ENCODE measurements at places on chromosomes 1 and 21.

GRCh38 chr1:173663159-173663558 is 6.5 kb downstream of the ANKRD45 start:
- DNase-seq = no peak

- DNase-seq = no peak
Observed at GRCh38 chr21:29737186-29737585, 202.6 kb downstream of the GRIK1 start.

GRCh38 chr1:229714964-229715603 is 89.0 kb downstream of the URB2 start:
- peak; percentile 31 for DNase-seq

DNA sequence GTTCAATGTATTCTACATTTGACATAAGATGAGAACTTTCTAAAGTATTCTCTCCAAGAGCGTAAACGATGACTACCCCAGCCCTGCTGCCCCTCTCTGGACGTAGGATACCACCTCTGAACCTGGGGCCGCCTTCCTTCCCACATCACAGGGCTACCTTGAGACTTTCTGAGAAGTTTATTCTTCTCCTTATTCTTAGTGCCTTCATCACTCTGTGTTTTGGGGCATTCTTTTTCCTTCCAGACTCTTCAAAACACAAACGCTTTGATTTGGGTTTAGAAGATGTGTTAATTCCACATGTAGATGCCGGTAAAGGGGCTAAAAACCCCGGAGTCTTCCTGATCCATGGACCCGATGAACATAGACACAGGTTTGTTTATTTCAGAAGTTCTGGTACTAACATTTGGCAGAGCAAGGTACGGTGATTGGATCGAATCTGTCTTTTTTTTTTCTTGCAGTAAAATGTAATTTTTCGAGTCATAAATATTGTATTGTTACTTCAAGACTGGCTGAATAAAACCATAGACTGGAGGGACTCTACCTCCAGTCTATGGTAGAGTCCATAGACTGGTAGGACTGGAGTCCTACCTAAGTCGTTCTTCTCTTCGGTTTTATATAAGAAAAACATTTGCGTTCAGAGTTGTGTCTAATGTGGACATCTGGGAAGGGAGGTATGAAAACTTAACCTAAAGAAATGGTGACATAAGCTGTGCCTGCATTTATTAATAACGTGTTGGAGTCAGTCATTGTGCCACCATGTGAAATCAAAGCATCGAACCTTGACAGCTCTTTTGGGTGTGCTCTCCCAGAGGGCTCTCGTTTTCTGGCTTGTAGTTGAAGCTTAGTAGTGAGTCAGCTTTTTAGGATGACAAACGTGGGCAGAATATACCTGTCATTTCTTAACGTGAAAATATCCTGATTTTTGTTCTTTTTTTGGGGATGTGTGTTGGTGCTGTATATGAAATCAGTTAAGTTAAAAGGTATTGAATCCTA is 1.2 kb downstream of the MAN1A2 start:
- DNase-seq = no peak

DNA sequence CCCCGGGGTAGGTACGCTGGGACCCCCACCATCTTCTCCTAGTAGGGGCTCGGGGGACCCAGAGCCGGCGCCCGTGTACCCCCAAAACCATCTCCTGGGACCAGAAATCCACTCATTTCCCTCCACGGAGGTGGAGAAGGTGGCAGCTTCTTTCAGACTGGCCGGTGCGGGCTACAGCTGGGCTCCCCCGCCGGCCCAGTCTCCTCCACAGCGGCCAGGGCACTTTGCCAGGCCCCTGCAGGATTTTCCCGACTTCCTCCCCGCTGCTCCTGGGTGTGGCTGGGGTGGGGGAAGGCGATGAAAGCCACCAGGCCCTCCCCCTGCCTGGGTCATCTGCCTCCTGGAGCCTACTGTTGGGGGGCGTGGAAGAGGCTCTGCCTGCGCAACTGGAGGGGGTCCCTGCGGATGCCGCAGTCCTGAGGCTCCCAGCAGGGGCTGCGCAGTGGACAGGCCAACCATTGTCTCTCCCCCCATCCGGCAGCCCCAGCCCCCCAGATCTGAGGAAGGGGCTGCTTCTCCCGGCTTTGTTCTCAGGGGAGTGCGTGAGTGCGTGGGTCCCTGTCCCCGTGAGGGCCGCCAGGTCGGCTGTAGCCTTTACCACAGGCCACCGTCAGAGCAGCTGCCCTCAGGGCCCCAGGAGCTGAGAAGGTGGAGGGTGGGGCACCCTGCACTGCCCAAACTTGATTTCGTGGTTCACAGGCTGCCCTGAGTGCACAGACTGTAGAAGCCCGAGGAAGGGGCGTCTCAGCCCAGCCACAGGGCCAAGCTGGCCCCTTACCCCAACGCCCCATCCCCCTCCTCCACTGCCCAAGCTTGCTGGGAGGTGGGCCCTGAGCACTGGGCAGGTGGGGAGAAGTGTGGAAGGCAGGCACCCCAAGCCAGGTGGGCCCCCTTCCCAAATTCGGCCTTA is 1.3 kb downstream of the AGRN start:
- DNase-seq = no peak

- no peak for DNase-seq
Observed at GRCh38 chr1:245084551-245084950, 70.2 kb upstream of the KIF26B start.

- DNase-seq = no peak
Observed at GRCh38 chr1:235736263-235736662, 86.7 kb upstream of the GNG4 start.

- DNase-seq = no peak
Observed at GRCh38 chr1:117173691-117174090, 37.0 kb downstream of the VTCN1 start.

GRCh38 chr1:43279161-43279560 is 6.2 kb downstream of the C1orf210 start:
- DNase-seq = no peak

GRCh38 chr1:194117582-194117981 is 931.2 kb upstream of the B3GALT2 start:
- no peak for DNase-seq

DNA sequence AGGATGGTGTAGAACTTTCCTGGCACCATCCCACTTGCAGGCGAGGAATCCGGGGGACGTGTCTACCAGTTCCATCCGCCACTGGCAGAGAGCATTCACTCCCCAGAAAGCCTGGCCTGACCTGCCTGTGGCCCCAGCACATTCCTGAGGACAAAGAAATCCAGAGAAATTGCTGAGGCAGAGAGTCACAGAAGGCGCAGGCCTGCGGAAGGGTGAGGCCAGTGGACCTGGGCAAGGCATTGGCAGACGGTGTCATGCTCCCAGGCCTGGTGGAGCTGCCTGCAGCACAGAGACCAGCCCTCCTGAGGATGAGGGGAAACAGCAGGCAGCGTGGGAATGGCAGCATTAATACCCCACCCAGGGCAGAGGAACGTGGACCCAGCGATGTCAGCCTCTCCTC is 81.2 kb upstream of the F3 start:
- DNase-seq = no peak

GRCh38 chr1:3333903-3334302 is 120.6 kb upstream of the ARHGEF16 start:
- DNase-seq = no peak

DNA sequence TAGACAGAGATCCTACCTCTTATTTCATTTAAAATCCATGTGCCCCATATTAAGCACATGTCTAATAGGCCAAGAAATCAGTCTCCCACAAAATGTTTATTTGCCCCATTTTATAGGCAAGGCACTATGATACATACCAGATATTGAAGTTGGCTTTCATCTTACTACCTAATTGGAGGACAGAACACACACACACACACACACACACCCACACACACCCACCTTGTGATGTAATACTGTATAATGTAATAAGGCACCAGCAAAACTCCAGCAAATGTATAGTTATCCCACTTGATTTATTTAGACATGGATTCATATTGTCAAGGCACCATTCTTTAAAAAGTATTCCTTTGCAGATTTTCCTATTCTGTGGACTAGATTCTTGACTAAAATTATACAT is 56.8 kb downstream of the ATP6V1G3 start:
- no peak for DNase-seq

DNA sequence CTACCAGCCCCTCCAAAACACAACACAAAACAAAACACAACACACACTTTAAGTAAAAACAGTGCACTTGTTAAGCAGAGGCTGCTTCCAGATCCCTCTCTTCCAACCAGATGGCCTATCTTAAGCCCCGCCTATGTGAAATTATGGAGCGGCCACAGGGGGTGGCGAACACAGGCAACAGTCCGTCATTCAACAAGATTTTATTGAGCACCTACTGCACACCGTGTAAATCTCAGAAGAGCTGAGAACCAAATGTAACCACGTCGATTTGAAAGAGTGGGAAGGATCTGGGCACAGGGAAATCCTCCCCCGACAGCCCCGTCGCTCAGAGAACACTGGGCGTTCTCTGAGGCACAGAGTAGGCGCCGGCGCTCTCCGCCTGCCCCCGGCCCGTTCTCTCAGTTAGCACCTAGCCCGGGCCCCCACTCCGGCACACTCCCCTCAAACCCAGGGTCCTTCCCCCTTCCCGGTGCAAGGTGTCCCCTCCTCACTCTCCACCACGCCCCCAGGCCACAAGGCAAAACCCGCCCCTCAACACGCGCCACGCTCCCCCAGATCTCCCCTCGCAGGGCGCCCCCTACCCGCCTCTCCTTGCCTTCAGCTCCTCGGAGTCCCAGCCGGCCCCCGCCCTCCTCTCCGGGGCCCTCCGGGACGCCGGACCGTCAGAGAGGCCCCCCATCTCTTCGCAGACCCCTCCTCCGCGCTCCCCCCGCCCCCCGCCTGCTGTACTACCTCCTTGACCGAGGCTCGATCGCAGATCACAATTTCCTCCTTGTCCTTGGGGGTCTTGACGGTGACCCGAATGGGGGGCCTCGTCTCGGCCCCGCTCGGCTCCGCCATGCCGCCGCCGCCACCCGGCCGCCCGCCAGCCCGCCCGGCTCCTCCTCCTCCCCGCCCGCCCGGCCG is 483 bp downstream of the UBQLN4 start:
- peak; percentile 63 for DNase-seq

DNA sequence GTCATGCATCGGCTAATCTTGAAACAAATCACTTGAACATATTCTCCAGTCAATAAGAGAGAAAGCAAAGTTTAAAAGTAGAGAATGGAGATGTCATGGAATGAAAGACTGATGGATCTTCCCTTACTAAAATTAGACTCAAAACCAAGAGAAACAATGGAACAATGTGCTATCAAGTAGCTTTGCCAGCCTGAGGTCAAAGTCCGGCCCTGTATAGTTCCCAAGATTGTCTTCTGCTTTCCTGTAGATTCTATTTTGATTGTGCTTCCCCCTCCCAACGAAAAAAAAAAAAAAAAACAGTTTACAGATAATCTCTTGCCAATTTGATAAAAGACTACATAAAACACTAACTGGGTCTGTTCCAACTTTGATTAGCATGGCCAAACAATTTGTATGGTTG is 40.8 kb upstream of the KIRREL1 start:
- DNase-seq = no peak

- no peak for DNase-seq
Observed at GRCh38 chr1:177820213-177820612, 149.6 kb downstream of the SEC16B start.

DNA sequence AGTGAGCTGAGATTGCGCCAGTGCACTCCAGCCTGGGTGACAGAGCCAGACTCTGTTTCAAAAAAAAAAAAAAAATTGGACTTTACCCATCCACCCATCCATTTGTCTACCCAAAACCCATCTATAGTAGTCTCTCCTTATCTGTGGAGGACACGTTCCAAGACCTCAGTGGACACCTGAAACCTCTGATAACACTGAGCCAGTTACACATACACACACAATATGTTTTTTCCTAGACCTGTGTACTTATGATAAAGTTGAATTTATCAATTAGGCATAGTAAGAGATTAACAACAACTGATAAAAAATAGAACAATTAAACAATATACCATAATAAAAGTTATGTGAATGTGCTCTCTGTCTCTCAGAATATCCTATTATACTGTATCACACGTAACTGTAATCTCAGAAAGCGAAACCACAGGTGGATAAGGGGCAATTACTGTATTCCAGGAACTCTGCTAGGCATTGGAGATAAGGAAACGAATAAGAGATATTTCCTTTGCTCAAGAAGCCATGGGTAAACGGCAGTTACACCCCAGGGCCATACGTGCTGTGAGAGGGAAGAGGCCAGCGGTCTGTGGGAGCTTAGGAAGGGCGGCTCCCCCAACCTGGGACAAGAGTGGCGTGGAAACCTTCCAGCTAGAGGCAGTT is 84.2 kb upstream of the DISP3 start:
- DNase-seq = no peak

DNA sequence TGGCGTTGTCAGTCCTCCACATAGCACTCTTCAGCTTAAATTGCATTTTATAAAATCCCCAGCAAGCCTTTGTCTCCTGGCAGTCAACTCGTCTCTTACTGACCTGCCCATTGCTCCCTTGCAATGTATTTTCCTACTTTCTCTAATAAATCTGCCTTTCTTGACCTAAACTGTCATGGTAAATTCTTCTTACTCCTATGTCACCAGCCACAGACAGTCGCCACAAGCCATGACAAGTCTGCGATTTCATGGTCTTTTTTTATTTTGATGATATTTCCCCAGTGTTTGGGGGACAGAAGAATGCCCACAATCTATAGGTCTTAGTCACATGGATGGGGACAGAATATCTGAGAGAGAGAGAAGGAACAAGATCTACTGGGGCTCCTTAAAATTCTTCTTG is 8.4 kb downstream of the IFNAR2 start:
- no peak for DNase-seq

- no peak for DNase-seq
Observed at GRCh38 chr1:105874621-105875020, 1181.9 kb upstream of the PRMT6 start.

- peak; percentile 15 for DNase-seq
Observed at GRCh38 chr1:247409869-247410544, 6.0 kb upstream of the NLRP3 start.

GRCh38 chr1:13900583-13900982 is 200.6 kb downstream of the PRDM2 start:
- no peak for DNase-seq

DNA sequence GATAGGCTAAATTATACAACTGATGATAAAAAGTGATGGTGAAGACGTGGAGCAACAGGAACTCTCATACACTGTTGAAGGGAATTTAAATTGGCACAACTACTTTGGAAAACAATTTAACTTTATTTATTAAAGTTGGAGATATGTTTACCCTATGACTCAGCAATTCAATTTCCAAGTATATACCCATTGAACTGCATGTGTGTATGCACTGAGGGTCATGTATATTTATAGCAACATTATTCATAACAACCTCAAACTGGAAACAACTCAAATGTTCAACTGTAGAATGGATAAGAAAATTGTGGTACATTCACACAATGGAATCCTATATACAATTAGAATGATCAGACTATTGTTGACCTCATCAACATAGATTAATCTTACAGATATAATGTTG is 16.5 kb upstream of the BCAS2 start:
- no peak for DNase-seq

DNA sequence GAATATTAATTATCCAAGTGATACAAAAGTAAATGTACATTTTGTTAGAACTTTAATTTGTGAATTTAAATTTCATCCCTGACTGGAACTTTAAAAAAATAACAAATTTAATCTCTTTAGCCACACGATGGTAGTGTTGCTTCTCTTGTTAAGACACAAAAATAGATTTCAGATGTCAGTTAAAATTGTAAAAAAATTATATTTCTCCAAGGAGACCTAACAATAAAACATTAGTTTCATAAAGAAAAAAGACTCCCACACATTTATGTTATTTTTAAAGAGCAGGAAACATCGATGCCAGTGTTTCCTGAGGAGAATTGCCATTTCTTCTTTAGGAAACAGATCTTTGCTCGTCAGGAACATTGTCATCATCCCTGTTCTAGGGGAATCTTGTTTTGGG is 74.0 kb upstream of the DEPDC1 start:
- DNase-seq = no peak
